ENCODE measurements at places on chromosomes 3 and 15. TPM values are rescaled to one million over a fixed set of nuclear protein-coding genes. Genes with fewer than 3 reads are reported as not detected.

Gene PRSS50
- 0.41 TPM for total RNA-seq

Gene ACOX2
- total RNA-seq: 20.2 TPM

- H3K27ac ChIP-seq: no peak overlapping the region
- no peak for DNase-seq
- H3K36me3 ChIP-seq: no peaks in the 10 kb centered on the region
Observed at GRCh38 chr15:48020166-48020565, 100.6 kb upstream of the SLC24A5 start.

Gene LRRK1
- total RNA-seq: 24.3 TPM

Gene WNT5A
- total RNA-seq: 27.2 TPM

DNA sequence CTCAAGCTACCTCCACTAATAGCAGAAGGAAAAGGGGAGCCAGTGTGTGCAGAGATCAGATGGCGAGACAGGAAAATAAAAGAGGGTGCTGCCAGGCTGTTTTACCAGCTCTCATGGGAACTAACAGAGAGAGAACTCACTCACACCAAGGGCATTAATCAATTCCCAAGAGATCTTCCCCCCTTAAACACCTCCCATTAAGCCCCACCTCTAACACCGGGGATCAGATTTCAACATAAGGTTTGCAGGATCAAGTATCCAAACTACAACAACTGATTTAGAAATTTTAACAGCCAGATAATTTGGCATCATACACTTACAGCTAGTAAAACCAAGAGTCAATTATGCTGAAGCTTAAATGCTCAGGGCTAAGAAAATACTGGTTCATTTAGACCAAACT lies 18.9 kb downstream of the CD200 start:
- H3K4me1 ChIP-seq: no peaks in the 10 kb centered on the region
- no peak for DNase-seq
- no peaks in the 10 kb centered on the region for H3K36me3 ChIP-seq

DNA sequence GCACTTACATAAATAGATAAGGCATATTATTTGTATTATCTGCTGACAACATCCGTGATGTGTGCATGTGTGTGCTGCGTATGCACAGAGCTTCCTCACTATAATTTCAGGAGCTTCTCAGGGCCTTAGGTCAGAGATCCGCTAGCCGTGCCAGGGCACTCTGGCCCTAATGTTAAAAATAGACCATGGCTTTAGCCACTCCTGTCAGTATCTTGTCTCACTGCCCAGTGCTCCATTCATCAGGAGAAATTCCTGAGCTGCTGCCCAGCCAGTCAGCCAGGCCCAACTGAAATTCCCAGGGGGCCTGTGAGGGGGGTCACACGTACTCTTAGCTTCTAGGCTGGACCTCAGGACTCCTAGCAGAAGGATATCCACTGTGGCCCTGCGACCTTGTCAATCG lies 70.0 kb upstream of the ABHD2 start:
- no peak for DNase-seq
- peak overlapping the region; percentile 40 for H3K4me3 ChIP-seq

GRCh38 chr3:135930255-135930654 lies 35.3 kb upstream of the PPP2R3A start:
- no peaks in the 10 kb centered on the region for H3K4me1 ChIP-seq
- no peak for DNase-seq
- H3K4me3 ChIP-seq: no peak overlapping the region
- no peaks in the 10 kb centered on the region for H3K36me3 ChIP-seq
- no peaks in the 10 kb centered on the region for H3K27me3 ChIP-seq

GRCh38 chr3:75332794-75333193 lies 331.3 kb upstream of the FRG2C start:
- no peak overlapping the region for H3K27ac ChIP-seq
- no peaks in the 10 kb centered on the region for H3K36me3 ChIP-seq
- no peaks in the 10 kb centered on the region for H3K4me1 ChIP-seq
- no peak for DNase-seq
- H3K27me3 ChIP-seq: no peaks in the 10 kb centered on the region
- no peak overlapping the region for H3K4me3 ChIP-seq

Gene PBRM1
- 88.3 TPM for total RNA-seq
